Stimulated activated naive CD4-positive, alpha-beta T cell treated with Interleukin-2 at 50 U/mL for 16 hours (primary cell): ENCODE measurements at places on chromosomes 3 and 15.

DNA sequence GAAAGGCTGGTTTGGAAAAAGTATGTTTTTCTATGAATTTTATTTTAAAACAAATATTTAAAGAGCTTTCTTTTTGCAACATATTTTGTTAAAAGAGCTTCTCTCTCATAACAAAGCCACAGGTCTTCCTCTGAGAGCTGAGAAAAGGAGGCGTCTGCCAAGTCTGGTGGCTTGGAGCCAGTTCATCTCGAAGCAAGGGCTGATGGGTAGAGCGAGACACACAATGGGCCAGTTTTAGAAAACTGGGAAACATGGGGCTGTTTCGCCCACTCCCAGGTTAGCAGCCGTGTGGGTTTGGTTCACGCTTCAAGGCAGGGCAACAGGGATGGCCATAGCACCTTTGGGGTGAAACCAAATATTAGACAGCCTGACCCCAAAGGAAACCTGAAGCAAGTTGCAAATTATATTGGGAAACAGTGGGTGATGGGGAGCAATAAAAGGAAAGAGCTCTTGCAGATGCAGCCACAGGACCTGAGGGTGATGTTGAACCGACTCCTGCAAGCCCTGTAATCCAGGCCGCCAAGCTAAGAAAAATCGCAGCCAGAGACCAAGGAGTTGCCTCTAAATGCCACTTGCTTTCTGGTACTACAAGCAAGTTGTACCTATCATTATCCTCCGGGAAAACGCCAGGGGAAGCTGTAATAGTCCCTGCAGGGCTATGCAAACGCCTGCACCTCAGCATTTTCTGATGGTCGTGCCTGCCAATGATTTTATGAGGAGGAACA lies 88.4 kb upstream of the GALNT15 start:
- no peak for DNase-seq

GRCh38 chr3:193824365-193824764 lies 231.4 kb downstream of the OPA1 start:
- no peak for DNase-seq

- DNase-seq, result no peak
Measured at GRCh38 chr15:35555244-35555643, 9.3 kb upstream of the DPH6 start.

- no peak for DNase-seq
Measured at GRCh38 chr3:9195390-9195789, 54.1 kb downstream of the SRGAP3 start.

DNA sequence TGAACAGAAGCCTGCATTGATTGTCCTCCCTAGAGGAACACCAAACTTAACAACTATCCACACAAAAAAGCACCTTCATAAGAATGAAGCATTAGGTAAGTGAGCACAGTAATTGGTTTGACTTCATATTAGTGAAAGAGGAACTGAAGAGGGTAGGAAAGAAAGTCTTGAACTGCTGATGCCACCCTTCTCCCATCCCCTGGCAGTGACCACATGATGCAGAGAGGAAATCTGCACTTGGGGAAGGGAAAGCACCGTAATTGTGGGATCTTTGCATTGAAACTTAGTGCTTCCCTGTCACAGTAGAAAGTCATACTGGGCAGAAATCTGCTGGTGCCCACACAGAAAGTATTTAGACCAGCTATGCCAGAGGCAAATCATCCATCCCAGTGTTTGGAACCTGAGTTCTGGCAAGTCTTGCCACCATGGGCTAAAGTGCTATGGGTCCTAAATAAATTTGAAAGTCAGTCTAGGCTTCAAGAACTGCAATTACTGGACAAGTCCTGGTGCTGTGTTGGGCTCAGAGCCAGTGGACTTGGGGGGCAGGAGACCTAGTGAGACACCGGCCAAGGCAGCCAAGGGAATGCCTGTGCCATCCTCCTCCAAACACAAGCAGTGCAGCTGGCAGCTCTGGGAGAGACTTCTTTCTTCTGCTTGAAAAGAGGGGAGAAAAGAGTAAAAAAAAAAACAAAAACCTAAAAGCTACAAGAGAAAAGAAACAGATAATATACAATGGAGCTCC lies 63.6 kb downstream of the SLC15A2 start:
- DNase-seq, result no peak

DNA sequence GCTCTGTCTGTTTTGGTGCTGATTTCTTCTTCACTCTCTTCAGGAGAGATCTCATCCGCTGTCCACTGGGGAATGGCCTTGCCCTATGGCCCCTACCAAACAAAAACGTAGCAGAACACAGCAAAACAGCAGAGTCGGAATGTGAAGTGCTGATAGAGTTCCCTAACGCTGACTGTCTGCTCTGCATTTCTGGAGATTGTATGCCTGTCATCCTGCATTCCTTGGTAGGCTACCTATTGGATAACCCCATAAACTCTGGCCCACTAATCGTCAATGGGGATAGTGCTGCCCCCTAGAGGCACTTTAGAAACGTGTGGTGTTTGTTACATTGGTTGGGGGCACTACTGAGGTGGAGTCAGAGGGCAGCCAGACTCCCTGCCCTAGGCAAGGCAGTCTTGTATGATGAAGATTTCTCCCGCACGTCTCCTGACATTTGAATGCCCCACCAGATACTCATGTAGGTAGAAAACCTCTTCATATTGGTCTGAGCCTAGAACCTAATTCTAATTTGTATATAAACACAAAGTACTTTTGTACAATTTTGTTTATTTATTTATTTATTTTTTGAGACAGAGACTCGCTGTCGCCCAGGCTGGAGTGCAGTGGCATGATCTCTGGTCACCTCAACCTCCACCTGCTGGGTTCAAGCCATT lies 15.6 kb upstream of the MAGEF1 start:
- DNase-seq, result peak; percentile 13
